Activated CD4-positive, alpha-beta T cell treated with anti-CD3 and anti-CD28 coated beads for 36 hours (primary cell): ENCODE measurements at places on chromosomes 11 and 22. TPM values are rescaled to one million over a fixed set of nuclear protein-coding genes. Genes with fewer than 3 reads are reported as not detected.

Gene TRIM48
- not detected for total RNA-seq

Gene TUB
- 0.33 TPM for total RNA-seq

Gene APOA4
- not detected for total RNA-seq

Gene GDPD4
- not detected for total RNA-seq

Gene MRPL11
- total RNA-seq, result 115 TPM

- no peaks in the 10 kb centered on the region for H3K36me3 ChIP-seq
- no peak overlapping the region for H3K27ac ChIP-seq
These were observed 18.0 kb upstream of the E2F8 start for GRCh38 chr11:19258641-19259230.

DNA sequence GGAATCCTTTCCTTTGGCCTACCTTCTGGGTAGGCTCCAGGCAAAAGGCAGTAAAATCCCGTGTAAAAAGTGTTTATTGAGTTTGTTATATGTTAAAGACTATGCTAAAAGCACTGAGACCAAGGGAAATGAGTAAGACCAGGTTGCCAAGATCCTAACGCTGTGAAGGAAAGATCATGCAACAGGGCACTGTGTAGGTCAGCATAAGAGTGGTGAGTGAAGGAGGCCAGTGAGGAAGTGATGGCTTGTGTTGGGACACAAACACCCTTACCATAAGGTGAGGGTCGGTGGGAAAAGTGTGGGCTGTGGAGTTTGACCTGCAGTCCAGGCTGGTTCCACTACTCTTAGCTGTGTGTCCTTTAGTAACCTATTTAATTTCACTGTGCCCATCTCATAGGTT is 202.1 kb downstream of the DBX1 start:
- H3K4me1 ChIP-seq, result peaks cover 1% of the 10 kb centered on the region
- no peak overlapping the region for H3K4me3 ChIP-seq
- DNase-seq, result no peak
- no peak overlapping the region for H3K27ac ChIP-seq
- H3K36me3 ChIP-seq, result no peaks in the 10 kb centered on the region
- H3K27me3 ChIP-seq, result peaks cover 11% of the 10 kb centered on the region

DNA sequence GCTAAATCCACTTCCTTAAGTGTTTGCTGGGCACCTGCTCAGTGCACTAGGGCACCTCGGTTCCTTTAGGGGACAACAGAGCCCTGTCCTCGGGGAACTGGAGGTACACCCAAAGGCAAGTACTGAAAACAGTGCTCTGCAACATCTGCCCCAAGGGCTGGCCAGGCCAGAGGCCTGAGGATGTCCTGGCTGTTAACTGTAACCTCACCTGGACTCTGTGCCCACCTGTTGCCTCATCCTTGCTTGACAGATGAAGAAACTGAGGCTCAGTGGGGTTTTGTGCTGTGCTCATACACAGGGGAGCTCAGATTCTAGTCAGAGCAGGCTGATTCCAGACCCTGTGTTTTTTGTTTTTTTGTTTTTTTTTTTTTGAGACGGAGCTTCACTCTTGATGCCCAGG is 2.6 kb downstream of the SEC14L4 start:
- H3K4me3 ChIP-seq, result no peak overlapping the region
- peaks cover 20% of the 10 kb centered on the region for H3K27me3 ChIP-seq
- H3K36me3 ChIP-seq, result no peaks in the 10 kb centered on the region
- H3K27ac ChIP-seq, result no peak overlapping the region
- no peaks in the 10 kb centered on the region for H3K4me1 ChIP-seq

- H3K27ac ChIP-seq, result no peak overlapping the region
- no peaks in the 10 kb centered on the region for H3K27me3 ChIP-seq
- H3K36me3 ChIP-seq, result no peaks in the 10 kb centered on the region
These were observed 8.1 kb downstream of the P2RX6 start for GRCh38 chr22:21022955-21023614.

- H3K27ac ChIP-seq, result no peak within 1 kb of the TSS
- no peak for DNase-seq
- H3K27me3 ChIP-seq, result no peaks in the 10 kb centered on the region
These were observed at the start of gene TSSK2 for GRCh38 chr22:19130959-19131684. TSSK2 (plus strand) TSS chr22:19131308; CDS start chr22:19131400, 92 bp downstream.

DNA sequence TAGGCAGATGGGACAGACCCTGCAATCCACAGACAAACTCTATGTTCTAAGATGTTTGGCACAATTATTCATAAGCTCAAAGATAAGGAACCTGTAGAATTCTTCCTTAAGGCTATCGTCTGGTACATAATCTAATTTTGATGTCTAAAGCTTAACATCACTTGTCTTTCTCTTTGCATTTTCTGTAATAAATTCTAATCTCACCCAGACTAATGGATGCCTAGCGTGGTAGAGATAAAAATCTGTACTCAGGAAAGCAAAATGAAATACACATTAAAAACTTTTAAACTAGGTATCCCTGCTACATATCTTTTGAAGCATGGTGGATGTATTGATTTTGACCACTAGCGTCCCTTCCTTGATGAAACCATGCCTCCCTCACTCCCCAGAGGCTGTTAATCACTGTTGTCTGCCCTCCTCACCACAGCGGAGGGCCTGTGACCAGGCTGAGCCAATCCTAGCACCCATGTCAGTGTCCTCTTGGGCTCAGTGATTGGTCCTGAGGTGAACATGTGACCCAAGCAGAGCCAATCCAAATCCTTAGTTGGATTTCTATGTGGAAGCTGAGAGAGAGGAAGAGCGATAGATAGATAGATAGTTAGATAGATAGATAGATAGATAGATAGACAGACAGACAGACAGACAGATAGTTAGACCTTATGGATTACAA is 82.2 kb upstream of the GRK3 start:
- no peak overlapping the region for H3K27ac ChIP-seq
- no peak for DNase-seq
- H3K27me3 ChIP-seq, result no peaks in the 10 kb centered on the region
- H3K36me3 ChIP-seq, result peaks cover 9% of the 10 kb centered on the region
- H3K4me3 ChIP-seq, result no peak overlapping the region

DNA sequence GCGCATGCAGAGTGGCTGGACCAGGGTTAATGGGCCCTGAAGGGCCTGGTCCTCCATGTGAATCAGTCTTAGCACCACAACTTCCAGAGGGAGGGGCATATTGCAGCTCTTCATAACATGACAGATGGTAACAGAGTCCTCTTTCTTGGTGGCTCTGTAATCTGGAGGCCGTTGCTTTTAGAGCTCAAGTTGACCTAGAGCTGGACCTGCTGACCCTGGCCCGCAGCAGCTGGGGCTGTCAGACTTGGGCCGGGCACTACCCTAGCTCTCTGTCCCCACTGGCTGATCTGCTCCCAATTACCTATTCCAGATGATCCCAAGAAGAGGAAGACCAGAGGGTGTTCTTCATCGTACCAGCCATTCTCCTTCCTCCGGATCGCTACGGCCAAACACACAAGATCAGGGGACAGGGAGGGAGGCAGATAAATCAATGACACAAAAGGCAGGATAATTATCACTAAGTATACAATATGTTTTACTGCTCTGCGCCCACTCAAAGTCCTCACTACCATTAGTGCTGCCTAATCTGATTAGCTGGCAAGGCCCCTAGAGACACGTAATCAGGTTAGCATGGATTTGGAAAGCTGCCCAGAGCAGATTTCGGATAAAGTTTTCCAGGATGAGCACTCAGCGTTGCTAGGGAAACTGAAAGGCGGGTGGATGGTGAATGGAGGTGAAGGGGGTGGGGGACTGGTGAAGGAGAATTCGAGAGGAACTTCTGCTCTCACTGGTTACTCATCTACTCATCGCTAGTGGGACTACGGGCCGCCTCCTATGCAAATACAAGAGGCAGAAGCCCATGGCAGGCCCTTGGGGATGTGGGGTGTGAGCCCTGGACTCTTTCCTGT is 64.5 kb upstream of the PHOX2A start:
- H3K27me3 ChIP-seq, result no peaks in the 10 kb centered on the region
- H3K27ac ChIP-seq, result no peak overlapping the region
- H3K4me3 ChIP-seq, result no peak overlapping the region
- DNase-seq, result no peak
- H3K4me1 ChIP-seq, result no peaks in the 10 kb centered on the region
- H3K36me3 ChIP-seq, result peaks cover 9% of the 10 kb centered on the region

DNA sequence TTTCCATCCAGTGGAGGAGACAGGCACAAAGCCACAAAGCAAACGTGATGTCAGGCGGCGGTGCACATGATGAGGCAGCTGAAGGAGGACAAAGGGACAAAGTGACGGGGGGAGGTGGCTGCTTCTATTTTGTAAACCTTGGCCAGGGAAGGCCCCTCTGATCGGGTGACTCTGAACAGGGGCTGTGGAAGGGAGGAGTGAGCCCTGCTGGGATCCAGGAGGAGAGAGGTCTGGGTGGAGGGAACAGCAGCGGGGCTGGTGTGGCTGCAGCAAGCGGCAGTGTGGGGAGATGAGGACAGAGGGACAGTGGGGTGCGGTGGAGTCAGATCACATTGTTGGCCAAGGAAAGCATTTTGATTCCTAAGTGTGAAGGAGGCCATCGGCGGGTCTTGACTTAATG is 36.7 kb downstream of the SHISAL1 start:
- H3K27me3 ChIP-seq, result peaks cover 4% of the 10 kb centered on the region
- no peak overlapping the region for H3K27ac ChIP-seq
- no peak for DNase-seq
- H3K4me3 ChIP-seq, result no peak overlapping the region
- no peaks in the 10 kb centered on the region for H3K4me1 ChIP-seq

DNA sequence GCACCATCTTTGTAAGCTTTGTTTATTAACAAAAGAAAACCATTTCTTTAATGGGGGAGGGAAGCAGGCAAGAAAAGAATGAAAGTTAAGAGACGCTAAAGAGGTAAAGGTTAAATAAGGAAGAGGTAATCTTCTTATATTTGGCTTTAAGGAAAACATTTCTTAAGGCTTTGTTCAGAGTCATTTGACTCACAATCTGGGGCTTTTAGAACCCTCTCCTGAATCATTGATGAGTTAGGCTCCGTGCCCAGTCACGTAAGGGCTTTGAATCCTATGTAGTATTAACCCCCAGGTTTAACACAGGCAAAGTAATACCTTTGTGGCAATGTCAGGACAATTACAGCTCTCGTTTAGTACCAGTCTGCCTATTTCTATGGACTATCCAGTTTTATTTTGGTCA is 26.1 kb downstream of the MADD start:
- no peak for DNase-seq
- no peaks in the 10 kb centered on the region for H3K27me3 ChIP-seq
- H3K4me1 ChIP-seq, result no peaks in the 10 kb centered on the region

- peaks cover 10% of the 10 kb centered on the region for H3K27me3 ChIP-seq
- no peak for DNase-seq
- H3K27ac ChIP-seq, result no peak overlapping the region
- H3K4me1 ChIP-seq, result no peaks in the 10 kb centered on the region
- no peaks in the 10 kb centered on the region for H3K36me3 ChIP-seq
- no peak overlapping the region for H3K4me3 ChIP-seq
These were observed 220.3 kb downstream of the MN1 start for GRCh38 chr22:27581236-27581635.

GRCh38 chr11:123483466-123483865 is 53.4 kb downstream of the GRAMD1B start:
- no peak overlapping the region for H3K4me3 ChIP-seq
- no peak for DNase-seq
- peaks cover 38% of the 10 kb centered on the region for H3K4me1 ChIP-seq
- no peaks in the 10 kb centered on the region for H3K27me3 ChIP-seq
- no peak overlapping the region for H3K27ac ChIP-seq
- H3K36me3 ChIP-seq, result peaks cover 21% of the 10 kb centered on the region

DNA sequence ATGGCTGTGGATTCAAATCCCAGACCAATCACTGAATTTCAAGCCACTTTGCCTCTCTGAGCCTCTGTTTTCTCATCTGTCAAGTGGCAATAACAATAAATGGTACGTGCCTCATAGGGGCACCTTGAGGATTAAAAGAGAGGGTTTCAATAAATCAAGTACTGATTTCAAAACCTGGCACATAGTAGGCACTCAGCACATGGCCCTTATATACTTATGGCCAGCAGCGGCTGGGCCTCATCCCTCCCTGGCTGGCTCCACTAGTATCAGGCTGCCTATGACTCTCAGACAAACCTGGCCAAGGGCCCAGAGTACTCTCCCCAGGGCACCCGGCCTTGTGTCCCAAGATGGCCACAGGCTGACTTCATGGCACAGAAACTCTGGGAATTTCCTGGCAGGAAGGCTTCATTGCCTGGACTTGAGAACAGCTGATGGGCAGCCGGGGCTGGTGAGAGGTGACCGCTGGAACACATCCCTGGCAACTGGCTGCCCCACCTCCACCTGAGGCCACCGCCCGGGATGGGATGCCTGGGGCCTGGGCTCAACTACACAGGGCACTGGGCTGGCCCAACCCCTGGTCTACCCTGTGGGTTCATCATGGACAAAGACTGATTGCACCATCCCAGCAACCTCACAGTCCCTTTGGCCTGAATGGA is 3.4 kb downstream of the FADS3 start:
- DNase-seq, result no peak
- H3K4me1 ChIP-seq, result peaks cover 2% of the 10 kb centered on the region
- H3K36me3 ChIP-seq, result no peaks in the 10 kb centered on the region
- no peaks in the 10 kb centered on the region for H3K27me3 ChIP-seq
- H3K4me3 ChIP-seq, result no peak overlapping the region

DNA sequence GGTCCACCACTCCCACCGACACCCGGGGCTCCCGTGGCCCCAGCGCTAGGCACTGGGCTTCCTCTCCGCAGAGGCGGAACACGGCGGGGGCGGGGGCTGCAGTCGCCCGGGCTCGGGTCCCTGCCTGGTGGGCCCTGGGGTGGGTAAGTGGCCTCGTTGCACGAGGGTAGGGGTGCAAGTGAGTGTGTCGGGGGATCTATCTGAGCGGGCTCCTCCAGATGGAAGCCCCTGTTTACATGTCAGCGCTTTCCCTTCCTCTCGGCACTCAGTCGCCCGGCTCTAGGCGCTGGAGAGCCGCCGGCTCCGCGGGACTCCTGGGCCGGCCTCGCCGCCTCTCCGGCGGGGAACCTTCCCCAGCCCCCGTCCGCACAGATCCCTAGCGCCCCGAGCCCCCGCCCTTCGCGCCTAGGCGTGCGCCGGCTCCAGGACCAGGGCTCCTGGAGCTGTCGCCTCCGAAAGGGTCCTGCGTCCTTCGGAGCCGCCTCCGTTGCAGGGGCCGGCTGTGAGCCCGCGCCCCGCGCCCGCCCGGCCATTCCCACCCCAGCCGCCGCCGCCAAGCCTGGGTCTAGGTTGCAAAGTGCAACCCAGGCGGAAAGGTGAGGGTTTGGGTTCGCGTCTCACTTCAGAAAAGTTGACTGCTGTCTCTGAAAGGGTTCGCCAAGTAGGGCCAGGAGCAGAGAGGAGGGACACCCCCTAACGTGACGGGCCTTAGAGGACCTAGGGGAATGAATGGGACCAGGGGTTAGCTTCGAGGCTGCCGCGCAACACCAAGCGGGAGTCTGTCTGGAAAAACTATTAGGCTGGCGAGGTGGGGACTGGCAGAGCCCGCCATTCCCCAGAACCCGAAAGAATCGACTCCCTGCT is 978 bp downstream of the FLI1 start:
- H3K4me1 ChIP-seq, result peaks cover 50% of the 10 kb centered on the region
- peak overlapping the region; percentile 90 for H3K4me3 ChIP-seq
- peaks cover 11% of the 10 kb centered on the region for H3K36me3 ChIP-seq

- no peaks in the 10 kb centered on the region for H3K36me3 ChIP-seq
- no peak for DNase-seq
- H3K27ac ChIP-seq, result no peak overlapping the region
- no peak overlapping the region for H3K4me3 ChIP-seq
- H3K4me1 ChIP-seq, result no peaks in the 10 kb centered on the region
These were observed 597.4 kb downstream of the LUZP2 start for GRCh38 chr11:25094085-25094802.
